ENCODE measurements at places on chromosomes 3 and 15.

GRCh38 chr3:24377218-24377993 is 117.2 kb downstream of the THRB start:
- no peak for DNase-seq

DNA sequence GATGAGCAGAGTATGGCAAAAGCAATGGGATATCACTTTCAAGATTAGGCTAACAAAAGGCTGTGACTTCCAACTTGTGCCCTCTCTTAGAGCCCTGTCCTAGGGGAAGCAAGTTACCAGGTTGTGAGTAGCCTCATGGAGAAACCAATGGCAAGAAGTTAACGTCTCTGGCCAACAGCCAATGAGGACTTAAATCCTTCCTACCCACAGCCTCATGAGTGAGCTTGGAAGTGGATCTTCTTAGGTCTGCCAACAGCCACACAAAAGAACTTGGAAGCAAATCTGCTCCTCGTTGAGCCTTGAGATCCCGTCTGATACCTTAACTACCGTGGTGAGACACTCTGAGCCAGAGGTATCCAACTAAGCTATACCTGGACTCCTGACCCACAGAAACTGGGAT is 5.7 kb downstream of the NME9 start:
- no peak for DNase-seq

DNA sequence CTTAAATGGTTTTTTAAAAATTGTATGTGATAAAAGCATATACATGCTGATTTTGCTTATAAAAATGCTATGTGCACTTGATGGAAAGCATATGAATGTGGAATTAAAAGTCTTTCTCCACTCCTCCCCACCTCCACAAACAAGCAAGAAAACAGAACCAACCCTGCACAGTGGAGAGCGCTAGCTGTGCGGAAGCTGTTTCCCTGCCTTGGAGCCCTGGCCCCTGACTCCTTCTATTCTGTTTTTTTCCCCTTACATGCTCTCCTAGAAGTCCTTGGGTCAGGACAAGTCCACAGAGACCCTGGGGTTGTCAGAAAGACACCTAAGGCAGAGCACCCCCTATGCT is 64.2 kb downstream of the BOC start:
- DNase-seq: no peak

- DNase-seq: no peak
Observed at GRCh38 chr3:111434941-111435622, 106.9 kb upstream of the CD96 start.

DNA sequence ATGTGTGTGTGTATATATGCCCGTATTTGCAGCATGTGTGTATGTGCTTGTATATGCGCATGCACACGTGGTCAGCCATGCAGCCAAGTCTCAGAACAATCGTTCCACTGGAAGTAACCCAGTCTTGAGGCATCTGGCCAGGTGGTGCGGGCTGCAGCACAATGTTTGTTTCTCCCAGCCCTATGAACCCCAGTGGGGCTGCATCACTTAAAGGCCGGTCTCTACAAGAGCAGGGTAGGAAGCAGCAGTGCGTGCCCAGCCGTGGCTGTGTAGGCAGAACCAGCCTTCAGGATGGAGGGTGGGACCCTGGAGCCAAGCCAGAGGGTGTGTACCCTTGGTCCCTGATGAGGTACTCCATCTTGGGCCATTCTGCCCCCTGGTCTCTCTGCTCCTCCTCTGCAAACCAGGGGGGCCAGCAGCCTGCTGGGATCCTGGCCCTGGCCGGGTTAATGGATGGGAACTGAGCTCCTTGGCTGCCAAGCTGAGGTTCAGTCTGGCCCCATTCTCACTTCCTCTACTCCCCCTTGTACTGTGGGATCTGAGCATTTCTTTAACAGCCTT is 11.8 kb downstream of the KLF13 start:
- DNase-seq: no peak

- no peak for DNase-seq
Observed at GRCh38 chr3:8638994-8639658, 5.5 kb downstream of the SSUH2 start.

DNA sequence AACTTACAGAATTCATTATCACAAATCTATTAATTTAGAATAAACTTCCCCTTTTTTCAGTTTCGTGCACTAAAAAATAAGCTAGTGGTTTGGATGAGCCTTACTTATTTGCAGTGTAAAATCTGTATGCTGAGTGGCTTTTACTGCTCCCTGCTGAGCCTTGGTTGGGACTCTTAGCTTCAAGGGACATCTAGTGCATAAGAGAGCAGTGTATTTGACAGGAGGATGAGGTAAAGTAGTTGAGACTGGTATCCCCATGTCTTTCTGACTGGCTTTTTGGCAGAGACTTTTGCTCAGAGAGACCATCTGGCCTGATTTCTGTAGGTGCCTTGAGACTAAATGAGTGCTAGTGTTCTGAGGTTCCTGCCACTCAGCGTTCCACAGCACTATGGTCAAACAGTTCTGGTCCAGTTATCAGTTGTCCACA is 11.8 kb downstream of the CAPN7 start:
- DNase-seq: no peak

DNA sequence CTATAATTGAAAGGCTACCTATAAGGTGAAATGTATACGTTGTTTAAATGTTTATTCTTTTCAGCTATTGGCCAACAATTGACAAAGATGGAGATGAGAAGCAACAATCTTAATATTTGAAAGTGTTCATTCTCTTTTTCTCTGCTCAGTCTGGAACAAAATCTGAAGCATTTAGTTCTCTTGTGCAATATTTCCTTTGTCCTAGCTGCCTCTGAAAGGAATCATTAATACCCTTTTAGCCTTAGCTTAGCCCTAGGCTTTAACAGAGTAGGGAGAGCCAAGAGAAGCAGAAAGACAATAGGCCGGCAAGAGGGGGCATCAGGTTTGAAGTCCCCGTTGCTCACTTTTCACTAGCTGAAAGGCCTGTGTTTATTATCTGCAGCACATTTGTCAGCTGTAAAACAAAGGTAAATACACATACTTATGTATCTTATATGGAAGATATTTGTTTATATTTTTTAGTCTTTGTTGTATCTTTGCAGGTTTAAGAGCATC is 422.5 kb upstream of the SEMA6D start:
- no peak for DNase-seq

- DNase-seq: no peak
Observed at GRCh38 chr3:42157540-42158538, 66.7 kb downstream of the TRAK1 start.

DNA sequence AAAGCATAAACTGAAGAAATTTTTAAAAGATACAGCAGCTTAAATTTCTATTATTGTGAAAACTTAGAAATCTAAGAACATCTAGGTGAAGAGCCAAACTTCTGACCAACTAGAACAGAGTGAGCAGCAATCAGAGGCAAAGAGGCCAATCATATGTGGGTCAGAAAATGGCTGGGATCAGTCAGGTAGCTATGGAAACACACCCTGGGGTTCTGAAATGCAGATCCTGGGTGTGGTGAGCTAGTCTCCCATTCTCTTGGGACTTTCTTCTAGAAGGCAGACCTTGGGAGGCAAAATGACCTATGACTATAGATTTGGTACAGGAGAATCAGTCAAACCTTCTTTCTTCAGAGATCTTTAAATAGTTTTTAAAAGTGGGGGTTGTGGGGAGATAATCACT is 385.8 kb downstream of the TBC1D5 start:
- DNase-seq: no peak

DNA sequence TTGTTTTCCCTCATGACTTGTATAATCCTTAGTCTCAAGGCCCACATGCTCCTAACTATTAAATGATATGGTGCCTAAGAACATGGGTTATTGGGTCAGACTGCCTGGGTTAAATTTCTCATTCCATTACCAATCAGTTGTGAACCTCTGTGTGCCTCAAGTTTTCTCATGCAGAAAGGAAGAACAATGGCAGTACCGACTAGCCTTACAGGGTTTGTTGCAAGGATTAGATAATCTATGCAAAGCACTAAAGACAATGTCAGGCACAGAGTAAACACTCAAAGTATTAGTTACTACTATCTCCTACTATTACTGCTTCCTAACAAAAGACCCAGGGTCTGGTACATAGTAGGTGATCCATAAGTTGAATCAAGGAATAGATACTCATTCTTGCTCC is 12.2 kb downstream of the ADPGK start:
- no peak for DNase-seq

DNA sequence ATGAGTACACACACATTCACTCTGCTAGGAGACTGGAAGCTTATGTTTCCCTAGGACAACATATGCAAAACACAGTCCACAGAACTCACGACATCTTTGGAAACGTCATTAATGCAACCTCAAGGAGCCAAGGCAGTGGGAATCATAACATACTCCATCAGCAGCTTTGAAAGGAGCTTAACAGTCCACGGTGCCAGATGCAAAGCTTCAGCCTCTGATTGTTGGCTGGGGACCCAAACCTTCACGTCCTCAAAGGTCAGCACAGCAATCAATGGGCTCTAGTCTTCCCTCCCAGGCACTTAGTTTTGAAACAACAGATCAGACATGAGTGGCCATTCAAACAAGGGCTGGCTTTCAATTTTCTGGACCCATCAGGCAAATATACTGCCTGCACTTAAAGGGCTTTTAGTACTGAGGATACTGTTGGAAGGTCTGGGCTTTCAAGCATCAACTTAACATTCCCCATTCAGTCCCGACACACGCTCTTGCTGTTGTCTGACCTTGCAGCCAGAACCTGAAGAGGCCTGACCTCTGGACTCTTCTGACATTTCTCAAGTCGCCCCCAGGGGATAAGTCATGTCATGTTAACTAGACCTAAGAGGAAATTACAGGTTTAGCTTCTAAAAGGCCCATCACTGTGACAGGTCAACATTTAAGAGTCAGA is 223.0 kb downstream of the PDZRN3 start:
- no peak for DNase-seq

DNA sequence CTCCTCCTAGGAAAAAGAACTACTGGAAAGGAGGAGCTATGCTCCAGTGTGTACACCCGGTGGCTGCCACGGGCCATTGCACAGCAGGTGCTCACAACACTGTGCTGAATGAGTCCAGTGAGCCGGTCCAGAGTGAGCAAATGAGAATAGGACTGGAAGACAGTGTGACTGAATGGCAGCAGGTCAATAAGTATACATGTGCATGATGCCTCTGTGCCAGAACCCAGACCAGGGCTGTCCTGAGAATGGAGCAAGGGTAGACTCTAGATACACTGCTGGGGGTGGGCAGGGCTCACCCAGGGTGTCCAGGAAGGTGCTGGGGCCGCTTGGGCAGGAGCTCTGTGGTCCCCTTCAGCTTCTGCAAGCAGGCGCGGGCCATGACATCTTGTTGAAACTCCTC is 8.3 kb downstream of the POLG start:
- DNase-seq: no peak

- no peak for DNase-seq
Observed at GRCh38 chr15:70094690-70095311, 2.9 kb downstream of the TLE3 start.

- DNase-seq: no peak
Observed at GRCh38 chr15:80727196-80727595, 32.1 kb downstream of the ABHD17C start.

- DNase-seq: no peak
Observed at GRCh38 chr3:153260681-153261080, 98.7 kb downstream of the RAP2B start.

GRCh38 chr15:31347067-31347975 is 20.7 kb downstream of the KLF13 start:
- peak; percentile 54 for DNase-seq

- DNase-seq: no peak
Observed at GRCh38 chr3:41224120-41224806, 25.0 kb downstream of the CTNNB1 start.

- no peak for DNase-seq
Observed at GRCh38 chr3:29440413-29441305, 159.8 kb downstream of the RBMS3 start.

DNA sequence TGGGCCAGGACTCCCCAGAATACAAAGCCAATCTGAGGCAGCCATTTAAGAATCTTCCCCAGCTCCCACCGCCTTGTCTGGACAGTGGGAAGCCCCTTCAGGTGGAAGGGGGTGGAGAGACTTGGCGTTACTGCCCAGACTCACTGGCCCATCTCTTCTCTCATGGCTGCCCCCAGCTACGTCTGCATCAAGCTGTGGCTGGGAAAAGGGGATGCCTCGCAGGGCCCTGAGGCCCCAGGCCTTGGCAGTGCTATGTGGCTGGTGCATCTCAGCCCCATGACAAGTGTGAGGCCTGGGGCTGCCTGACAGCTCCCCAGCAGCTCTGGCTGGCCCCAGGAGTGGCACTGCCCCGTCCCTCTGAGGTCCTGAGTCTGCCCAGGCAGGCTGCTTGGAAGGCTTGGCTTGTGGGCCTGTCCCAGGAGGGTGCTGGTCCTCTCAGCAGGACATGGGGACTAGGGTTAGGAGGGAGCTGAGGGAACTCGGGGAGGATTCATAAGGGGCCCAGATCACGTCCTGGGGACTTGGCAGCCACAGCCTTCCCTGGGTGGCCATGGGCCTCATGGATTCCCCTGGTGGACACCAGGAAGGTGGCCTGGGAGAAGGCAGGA is 20.2 kb upstream of the SLC41A3 start:
- no peak for DNase-seq

- no peak for DNase-seq
Observed at GRCh38 chr3:11273891-11274291, 1.7 kb downstream of the ATG7 start.

DNA sequence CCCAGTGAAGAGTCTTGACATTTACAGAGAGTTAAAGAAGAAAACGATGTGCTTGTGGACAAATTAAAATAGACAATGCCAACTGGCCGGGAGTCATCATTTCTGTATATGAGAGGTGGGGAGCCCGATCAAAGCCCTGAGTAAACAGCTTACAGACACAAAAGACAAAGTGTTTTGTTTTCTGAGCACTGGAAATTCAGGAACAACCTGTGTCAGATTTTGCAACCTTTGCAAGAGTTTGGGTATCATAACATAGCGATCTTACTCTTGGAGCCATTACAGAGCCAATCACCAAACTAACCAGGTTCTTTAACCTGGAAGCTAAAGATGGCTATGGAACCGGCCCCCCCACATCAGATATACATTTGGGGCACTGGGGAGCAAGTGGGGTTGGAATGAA is 101.9 kb upstream of the LRIG1 start:
- no peak for DNase-seq

DNA sequence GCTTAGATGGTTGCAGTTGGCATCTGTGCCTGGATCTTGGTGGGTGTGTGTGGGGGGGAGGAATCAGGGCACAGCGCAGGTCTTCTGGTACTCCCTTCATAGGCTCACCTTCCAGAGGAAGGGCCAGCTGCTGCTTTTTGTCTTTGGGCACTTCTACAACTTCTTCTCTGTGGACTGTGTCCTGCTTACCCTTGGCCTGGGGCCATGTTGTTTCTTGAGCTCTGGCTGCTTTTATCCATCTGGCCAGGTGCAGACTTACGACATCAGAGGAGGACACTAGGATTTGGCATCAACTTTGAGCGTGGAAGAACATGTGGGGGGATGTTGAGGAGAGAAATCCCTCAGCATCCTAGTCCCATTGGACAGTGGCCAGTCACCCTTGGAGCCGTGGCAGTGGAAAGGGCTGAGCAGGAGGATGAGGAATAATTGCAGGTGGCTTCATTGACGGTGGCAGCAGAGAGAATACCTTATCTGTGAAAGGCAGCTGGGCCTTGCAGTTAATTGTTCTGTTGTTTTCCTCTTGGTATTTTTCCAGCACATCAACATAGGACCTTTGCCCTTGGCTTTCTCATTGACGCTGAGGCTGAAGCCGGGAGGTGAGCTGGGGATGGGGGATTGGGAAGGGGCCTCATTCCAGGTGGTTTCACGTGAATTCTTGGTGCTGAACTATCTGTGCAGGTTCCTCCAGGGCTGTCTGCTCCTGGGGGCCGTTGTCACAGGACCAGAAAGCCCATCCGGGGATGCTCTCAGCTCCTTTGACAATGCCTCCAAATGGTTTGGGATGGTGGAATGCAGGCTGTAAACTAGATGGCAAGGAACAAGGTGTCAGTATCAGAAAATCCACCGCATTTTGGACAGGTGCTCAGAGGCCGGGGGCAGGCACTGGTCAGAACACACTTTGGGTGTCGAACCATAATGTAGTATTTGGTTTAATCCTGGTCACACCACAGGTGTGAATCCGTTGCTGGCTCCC is 9.7 kb downstream of the EPHB1 start:
- DNase-seq: no peak

Measured in stimulated activated CD4-positive, alpha-beta T cell treated with anti-CD3 and anti-CD28 coated beads, TNF-alpha, amount 100 ng/mL, for 1 hour (primary cell).